NCI-H2081 treated with DMSO at 0.1 percent for 48 hours (cell line): ENCODE measurements at places on chromosomes 13 and 19.

- DNase-seq, result no peak
Measured at GRCh38 chr13:28527629-28528028, 32.7 kb upstream of the FLT1 start.

- no peak for DNase-seq
Measured at GRCh38 chr19:39325778-39326665, 5.4 kb upstream of the LRFN1 start.

- no peak for DNase-seq
Measured at GRCh38 chr13:98203646-98204326, 26.7 kb upstream of the RNF113B start.

GRCh38 chr13:95643571-95643935 lies 953 bp downstream of the DZIP1 start:
- DNase-seq, result no peak

DNA sequence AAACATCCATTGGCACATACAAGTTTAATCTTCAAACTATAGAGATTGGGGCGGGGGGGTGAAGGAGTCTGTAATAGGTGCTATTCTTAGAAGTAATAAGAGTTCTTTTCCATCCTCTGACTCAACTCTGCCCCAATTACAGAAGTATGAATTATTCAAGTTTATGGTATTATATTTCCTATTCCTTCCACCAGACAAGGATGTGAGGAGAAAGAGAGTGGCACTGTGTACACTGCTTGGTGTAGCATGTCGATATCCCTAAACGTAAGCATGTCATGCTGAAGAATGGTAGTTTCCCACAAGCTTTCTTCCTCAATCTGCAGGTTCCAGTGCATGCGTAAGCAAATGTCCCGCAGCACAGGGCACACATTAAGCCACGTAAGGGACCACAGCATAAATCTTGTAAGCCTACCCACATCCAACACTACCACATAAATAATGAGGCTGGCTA lies 14.1 kb downstream of the BRD4 start:
- DNase-seq, result no peak
